CMK (cell line): ENCODE measurements at places on chromosomes 2 and 18.

GRCh38 chr18:12679183-12679786 lies 21.4 kb upstream of the SPIRE1 start:
- no peak for DNase-seq

DNA sequence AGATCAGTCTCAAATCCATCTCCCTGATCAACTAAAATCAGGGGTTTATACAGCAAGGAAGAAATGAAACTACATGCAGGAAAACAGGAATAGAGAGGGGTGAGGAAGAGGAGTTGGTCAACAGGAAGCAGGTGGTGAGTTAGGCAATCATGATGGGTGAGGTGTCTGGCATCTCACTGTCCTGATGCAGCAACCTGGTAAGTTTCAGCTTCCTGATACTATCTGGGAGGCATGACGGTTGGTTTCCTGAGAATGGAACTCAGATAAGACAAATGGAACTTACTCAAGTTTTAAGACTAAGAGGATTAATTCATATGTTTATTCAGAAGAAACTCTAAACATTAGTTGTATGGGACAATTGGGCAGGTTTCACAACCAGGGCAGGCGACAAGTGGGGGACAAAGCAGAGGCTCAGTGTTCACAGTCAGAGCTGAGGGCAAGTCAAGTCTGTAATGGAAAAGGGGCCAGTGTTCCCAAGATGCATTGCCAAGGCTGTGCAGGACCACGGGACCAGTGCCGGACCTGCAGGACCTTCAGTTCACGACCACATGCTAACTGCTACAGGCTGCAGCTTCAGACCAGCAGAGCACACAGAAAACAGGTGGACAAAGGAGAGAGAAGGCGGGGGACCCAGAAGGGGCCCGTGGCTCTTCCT lies 17.7 kb upstream of the GALM start:
- DNase-seq = peak; percentile 39

DNA sequence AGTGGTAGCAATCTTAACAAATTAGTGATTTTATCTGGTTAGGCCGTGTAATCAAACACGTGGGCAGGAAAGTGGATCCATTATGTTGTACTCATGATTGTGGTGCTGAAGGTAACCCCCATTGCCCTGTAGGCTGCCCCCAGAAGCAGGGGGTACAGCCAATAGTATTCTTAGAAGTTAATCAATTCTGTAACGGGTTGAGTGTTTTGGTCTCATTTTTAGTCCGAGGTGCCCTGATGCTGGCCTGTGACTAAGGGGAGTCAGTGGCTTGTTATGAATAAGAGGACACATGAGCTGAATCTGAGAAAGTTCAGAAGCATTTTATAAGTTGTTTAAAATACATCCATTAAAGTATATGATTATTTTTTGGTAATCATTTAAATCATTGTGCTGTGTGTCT lies 8.6 kb downstream of the EPAS1 start:
- no peak for DNase-seq

GRCh38 chr2:42089340-42089925 lies 41.6 kb downstream of the PKDCC start:
- peak; percentile 46 for DNase-seq

DNA sequence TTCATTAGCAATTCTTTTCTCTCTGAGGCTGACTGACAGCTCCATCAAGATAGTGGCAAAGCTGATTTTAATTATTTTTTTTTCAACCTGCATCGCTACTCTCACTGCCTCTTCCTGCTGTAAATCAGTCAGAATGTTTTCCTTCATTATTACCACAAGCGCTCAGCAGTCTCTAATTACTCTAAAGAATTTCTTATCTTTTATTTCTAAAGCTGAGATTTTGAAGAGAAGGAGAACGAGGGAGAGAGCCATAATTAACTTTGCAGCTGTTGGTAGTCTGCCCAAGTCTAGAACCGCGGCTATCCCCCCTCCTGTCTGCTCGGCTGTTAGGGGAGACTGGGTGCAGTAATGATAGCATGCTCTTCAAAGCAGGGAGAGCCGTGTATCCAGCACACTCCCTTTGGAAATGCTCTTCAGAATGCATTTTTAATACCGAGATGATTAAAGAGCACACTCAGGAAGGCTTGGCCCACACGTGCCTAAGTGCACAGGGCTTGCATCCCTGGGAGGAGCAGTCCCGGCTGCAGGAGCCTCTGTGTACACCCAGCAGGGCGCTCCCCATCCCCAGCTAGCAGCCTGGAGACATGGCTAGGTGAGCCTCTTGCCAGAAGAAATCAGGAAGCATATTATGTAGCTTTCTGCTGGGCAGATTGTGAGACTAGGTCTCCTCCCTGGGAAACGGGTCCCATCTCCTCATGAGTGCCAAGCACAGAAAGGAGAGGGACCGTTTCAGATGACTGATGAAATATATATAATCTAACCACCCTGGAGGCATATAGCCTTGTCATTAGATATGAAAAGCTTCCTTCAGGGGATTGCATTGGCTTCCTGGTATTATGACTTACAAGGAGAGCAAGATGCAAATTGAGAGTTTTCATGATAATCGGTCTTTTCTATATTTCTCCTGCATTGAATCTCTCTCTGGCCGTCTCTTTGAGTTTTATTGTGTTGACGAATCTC lies 555.2 kb downstream of the CMPK2 start:
- DNase-seq = no peak

DNA sequence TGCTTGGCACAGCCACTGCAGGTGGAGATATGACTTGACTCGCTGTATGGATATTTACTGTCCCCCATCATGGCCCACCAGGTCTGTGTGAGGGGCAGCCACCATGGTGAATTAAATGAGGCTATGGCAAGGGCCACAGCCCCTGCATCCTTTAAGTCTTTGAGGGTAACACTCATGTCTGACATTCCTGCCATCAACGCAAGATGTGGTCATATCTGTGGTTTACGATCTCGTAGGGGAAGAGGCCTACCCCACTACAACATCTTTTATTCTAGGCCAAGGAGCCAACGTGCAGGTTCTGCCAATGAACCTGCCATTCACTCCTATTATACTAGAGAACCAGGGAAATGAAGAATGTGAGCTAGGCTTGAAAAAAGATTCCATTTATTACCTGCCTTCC lies 381.6 kb upstream of the ID2 start:
- DNase-seq = no peak

DNA sequence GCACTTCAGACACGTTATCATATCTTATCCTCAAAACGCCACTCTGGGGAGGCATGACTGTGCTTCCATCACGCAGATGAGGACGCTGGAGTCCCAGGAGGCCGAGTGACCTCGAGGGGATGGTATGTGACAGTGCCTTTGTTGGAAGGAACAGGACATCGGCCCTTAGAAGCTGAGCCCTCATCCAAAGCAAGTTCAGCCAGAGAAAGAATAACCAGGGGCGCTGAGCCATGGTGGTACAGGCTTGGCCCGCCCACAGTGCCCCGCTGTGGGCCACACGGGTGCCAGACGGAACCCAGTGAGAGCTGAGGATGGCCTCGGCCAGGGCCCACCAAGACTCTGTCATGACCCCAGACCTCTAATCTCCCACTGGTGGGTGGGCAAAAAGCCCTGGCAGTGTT lies 31.3 kb downstream of the HS1BP3 start:
- no peak for DNase-seq

GRCh38 chr18:38035193-38035592 lies 469.6 kb upstream of the CELF4 start:
- DNase-seq = no peak

GRCh38 chr2:160427629-160428404 lies 65.8 kb downstream of the RBMS1 start:
- no peak for DNase-seq
